ENCODE measurements at places on chromosomes 4 and X.

- no peak overlapping the region for H3K4me3 ChIP-seq
- H3K4me1 ChIP-seq, result no peaks in the 10 kb centered on the region
- no peak overlapping the region for H3K27ac ChIP-seq
These were observed 15.0 kb downstream of the SORBS2 start for GRCh38 chr4:185797018-185797417.

DNA sequence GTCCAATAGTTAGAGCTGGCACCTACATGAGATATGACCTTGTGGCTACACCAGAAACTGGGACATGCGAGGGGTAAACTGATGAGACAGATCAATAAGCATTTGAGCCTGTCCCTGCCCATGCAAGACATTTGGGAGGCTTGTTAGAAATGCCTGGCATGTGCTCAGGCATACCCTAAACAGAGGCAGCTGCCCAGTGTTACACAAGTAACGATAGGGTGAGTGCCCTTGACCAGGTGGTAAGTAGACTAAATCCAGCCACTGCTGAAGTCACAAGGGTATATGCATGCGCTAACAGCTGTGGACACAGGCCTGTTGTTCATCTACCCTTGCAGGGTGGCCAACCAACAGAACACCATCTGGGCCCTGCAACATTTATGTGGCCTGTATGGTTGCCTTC lies 56.1 kb upstream of the CCDC149 start:
- H3K4me1 ChIP-seq, result no peaks in the 10 kb centered on the region
- no peaks in the 10 kb centered on the region for H3K36me3 ChIP-seq
- H3K4me3 ChIP-seq, result no peak overlapping the region
- DNase-seq, result no peak
- H3K27ac ChIP-seq, result no peak overlapping the region

DNA sequence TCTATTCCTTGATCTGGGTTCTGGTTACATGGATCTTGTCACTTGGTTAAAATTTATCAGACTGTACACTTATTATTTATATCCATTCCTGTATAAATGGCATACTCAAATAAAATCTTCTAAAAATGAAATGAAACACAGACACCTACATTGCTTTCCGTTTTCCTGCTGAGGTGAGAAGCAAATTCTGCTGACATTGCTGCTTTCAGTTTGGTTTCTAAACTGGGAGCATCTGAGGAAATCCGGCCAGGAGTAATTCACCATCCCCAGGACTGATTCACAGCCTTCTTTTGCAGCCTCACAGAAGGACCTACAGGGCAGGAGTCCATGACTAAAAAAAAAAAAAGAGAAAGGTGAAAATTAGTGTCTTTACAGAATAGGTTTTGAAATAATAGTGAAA lies 93.6 kb downstream of the CORIN start:
- no peaks in the 10 kb centered on the region for H3K36me3 ChIP-seq
- no peaks in the 10 kb centered on the region for H3K4me1 ChIP-seq
- H3K4me3 ChIP-seq, result no peak overlapping the region
- peaks cover 8% of the 10 kb centered on the region for H3K27me3 ChIP-seq

- no peak overlapping the region for H3K4me3 ChIP-seq
- DNase-seq, result no peak
- H3K27ac ChIP-seq, result no peak overlapping the region
- peaks cover 20% of the 10 kb centered on the region for H3K4me1 ChIP-seq
- H3K36me3 ChIP-seq, result no peaks in the 10 kb centered on the region
These were observed 114.6 kb downstream of the DDIT4L start for GRCh38 chr4:100075486-100076270.

DNA sequence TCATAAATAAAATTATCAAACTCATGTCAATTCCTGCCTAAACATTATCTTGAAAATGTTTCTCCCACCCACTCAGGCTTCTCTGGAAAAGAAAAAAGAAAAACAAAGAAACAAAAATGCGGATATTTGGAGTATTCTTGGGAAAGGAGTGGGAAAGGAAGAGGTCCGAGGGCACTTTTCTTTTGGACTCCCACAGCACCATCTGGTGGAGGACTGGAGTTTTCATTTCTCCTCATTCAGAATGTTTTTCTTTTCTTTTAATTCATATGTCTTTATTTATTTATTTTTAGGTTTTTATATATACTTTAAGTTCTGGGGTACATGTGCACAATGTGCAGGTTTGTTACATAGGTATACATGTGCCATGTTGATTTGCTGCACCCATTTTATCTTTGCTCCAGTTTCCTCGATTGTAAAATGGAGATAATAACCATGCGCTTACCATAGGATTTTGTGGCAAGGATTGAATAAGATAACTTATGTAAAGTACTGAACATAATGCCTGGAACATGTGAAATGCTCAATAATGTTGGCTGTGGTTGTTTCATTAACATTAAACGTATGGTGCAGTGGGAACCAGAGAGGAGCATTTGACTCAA lies 8.0 kb upstream of the KCNE5 start:
- H3K4me3 ChIP-seq, result no peak overlapping the region
- H3K27me3 ChIP-seq, result no peaks in the 10 kb centered on the region
- H3K27ac ChIP-seq, result no peak overlapping the region
- peaks cover 10% of the 10 kb centered on the region for H3K4me1 ChIP-seq
- H3K36me3 ChIP-seq, result peaks cover 8% of the 10 kb centered on the region

DNA sequence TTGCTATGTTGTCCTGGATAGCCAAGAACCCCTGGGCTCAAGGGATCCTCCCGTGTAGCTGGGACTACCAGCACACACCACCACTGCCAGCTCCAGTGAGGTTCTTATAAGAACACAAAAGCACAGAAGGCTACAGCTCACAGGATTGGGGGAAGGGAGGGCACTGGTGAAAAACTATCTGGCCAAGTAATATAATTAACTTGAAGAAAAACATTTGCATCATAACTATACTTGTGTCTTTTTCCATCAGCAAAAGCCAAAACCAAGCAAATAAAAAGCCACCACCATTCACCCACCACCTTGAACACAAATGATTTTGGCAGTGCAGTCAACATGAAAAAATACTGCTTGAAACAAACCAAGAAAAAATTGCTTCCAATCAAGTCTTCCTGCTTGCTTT lies 188.2 kb downstream of the MAML3 start:
- H3K4me3 ChIP-seq, result no peak overlapping the region
- DNase-seq, result no peak
- H3K27ac ChIP-seq, result no peak overlapping the region
- no peaks in the 10 kb centered on the region for H3K36me3 ChIP-seq
- peaks cover 18% of the 10 kb centered on the region for H3K27me3 ChIP-seq

DNA sequence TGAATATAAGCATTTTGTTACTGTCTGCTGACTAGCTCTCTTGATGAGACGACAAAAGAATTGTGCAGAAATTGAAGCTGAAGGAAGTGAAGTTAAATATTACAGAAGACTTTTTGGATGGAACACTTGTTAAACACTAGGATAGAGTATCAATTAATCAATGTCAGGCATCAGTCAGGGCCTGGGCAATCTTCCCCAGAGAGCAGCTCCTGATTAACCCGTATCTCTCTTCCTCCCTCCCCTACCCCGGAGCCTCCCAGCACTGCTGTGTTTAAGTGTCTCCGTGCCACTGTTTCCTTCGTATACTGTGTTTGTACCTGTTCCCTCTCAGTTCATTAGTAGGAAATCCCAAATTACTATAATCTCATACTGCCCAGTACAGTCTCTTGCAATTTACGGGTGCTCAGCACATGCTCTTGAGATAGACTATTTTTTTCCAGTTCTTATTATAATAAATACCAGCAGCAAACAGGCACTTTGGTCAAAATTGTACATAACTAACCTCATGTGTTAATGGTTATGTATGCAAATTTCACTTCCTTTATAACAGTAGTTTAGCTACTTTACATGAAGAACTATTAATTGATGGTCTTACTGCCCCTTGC lies 765.7 kb upstream of the FTHL17 start:
- H3K27me3 ChIP-seq, result no peaks in the 10 kb centered on the region
- no peaks in the 10 kb centered on the region for H3K4me1 ChIP-seq
- H3K4me3 ChIP-seq, result no peak overlapping the region
- H3K36me3 ChIP-seq, result no peaks in the 10 kb centered on the region

DNA sequence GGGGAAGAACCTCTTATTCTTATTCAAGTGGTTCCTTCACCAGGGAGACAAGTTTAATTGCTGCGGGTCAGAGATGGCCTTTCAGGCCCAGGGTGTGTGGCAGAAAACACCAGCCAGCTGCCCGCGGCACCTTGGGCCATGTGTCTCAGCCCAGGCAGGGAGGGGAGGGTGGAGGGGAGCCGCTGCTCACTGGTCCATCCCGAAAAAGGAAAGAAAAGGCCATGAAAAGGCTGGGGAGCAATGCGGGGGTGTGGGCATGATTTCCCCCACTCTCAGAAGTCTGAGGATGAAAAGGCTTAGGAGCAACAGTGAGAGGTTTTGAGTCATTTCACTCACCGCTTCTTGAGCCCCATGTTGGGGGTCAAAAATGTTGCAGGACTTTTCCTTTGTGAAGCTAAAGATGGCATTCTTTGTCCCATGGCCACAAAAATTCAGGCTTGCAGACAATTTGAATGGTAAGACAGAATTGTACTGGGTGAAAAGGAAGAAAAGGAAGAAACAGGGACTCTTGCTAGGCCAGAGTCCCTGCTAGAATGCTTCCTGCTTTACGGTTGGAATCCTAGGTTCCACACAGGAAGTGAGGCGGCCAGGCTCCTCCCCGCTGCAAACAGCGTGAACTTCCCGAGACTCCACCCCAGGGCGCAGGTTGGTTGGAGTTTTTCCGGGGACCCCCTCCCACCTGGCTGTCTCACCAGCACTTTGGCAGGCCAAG lies 17.4 kb upstream of the FAM47E start:
- peaks cover 10% of the 10 kb centered on the region for H3K27me3 ChIP-seq
- no peaks in the 10 kb centered on the region for H3K36me3 ChIP-seq
- no peak overlapping the region for H3K4me3 ChIP-seq
- H3K4me1 ChIP-seq, result no peaks in the 10 kb centered on the region
- no peak for DNase-seq
- H3K27ac ChIP-seq, result no peak overlapping the region

GRCh38 chrX:41022566-41022965 lies 62.7 kb upstream of the USP9X start:
- no peak overlapping the region for H3K27ac ChIP-seq
- no peaks in the 10 kb centered on the region for H3K4me1 ChIP-seq
- H3K36me3 ChIP-seq, result no peaks in the 10 kb centered on the region
- H3K27me3 ChIP-seq, result no peaks in the 10 kb centered on the region
- no peak for DNase-seq

DNA sequence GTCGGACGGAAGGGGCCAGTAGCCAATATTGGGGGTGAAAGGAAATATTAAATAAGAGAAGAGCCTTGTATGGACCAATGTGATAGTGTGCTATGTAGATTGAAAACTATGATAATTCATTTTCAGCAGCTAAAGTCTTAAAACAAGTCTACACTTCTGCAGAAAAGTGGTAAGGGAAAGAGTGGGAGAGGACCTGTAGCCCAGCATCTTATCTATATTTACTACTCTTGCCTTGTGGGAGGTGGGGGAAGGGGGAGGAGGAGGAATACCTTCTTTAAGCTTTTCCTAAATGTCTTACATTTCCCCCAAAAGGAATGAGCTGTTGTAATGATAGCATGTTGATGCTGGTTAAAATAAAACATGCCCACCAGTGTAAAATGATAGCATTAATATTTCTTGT lies 220.0 kb upstream of the SPRY1 start:
- no peak overlapping the region for H3K4me3 ChIP-seq
- H3K27me3 ChIP-seq, result no peaks in the 10 kb centered on the region
- DNase-seq, result no peak
- H3K36me3 ChIP-seq, result no peaks in the 10 kb centered on the region
- no peaks in the 10 kb centered on the region for H3K4me1 ChIP-seq
- H3K27ac ChIP-seq, result no peak overlapping the region

DNA sequence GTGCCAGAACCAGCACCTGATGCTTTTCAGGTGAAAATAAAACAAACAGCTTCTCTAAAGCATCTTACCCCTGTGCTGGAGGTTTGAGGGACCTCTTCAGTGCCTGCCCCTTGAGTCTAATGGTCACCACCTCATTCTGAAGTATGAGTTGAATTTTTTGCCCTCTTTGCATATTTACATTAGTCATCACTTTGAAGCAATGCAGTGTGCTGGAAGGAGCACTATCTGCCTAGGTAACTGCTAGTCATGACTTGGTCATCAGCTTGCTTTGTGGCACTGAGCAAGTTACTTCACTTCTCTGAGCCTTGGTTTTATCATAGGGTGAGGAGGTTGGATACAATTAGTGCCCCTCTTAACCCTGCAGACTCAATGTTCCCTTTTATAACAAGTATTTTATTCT lies 44.9 kb downstream of the SPATA18 start:
- no peak overlapping the region for H3K4me3 ChIP-seq
- no peaks in the 10 kb centered on the region for H3K4me1 ChIP-seq
- H3K27me3 ChIP-seq, result peaks cover 4% of the 10 kb centered on the region
- no peak overlapping the region for H3K27ac ChIP-seq

DNA sequence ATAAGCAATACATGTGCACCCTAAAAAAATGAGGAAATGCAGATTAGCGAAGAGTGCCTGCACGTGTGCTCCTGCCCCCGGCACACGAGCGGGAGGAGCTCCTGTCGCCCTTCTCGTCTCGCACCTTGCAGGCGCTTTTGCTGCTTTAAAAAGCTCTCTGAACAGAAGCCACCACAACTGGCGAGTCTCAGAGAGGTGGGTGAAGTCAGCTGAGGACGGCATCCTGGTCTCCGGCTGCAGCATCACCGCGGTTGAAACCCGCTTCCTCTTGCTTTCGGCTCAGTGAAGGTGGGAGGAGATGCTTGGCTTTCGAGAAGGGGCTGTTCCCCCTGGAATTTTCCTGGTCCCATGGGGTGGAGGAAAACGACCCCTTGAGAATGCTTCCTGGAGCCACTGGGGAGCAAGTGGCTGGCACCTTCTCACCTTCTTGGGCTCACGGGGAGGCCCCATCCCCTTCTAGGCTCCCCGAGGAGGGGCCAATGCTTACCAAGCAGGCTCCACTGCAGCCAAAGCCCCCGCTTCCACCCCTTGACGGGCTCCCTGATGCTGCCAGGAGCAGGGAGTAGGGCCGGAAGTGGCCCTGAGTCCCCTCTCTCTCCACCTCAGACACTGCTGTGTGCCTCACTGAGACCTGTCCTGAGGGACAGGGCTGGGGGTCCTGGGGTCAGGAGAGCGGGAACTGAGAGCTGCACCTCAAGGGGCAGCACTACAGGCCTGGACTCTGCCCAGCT lies 29.2 kb upstream of the MXD4 start:
- peaks cover 2% of the 10 kb centered on the region for H3K36me3 ChIP-seq
- peaks cover 5% of the 10 kb centered on the region for H3K4me1 ChIP-seq
- H3K27me3 ChIP-seq, result peaks cover 19% of the 10 kb centered on the region
- peak; percentile 54 for DNase-seq

- H3K27me3 ChIP-seq, result no peaks in the 10 kb centered on the region
- no peak overlapping the region for H3K27ac ChIP-seq
These were observed 56.0 kb downstream of the GSX2 start for GRCh38 chr4:54155936-54156335.

- H3K27ac ChIP-seq, result no peak overlapping the region
- H3K36me3 ChIP-seq, result no peaks in the 10 kb centered on the region
- peaks cover 2% of the 10 kb centered on the region for H3K27me3 ChIP-seq
- no peaks in the 10 kb centered on the region for H3K4me1 ChIP-seq
- no peak overlapping the region for H3K4me3 ChIP-seq
These were observed 61.1 kb downstream of the IQCM start for GRCh38 chr4:149754526-149754925.

- no peak for DNase-seq
- H3K4me1 ChIP-seq, result peaks cover 52% of the 10 kb centered on the region
- peaks cover 10% of the 10 kb centered on the region for H3K36me3 ChIP-seq
- H3K4me3 ChIP-seq, result peak overlapping the region; percentile 73
- no peaks in the 10 kb centered on the region for H3K27me3 ChIP-seq
These were observed 44.9 kb upstream of the BBS12 start for GRCh38 chr4:122687531-122688061.
